NCI-H1105 treated with DMSO at 0.1 percent for 48 hours (cell line): ENCODE measurements at places on chromosomes 1 and 21.

- no peak for DNase-seq
Measured at GRCh38 chr1:33433509-33434362, 2.8 kb upstream of the PHC2 start.

DNA sequence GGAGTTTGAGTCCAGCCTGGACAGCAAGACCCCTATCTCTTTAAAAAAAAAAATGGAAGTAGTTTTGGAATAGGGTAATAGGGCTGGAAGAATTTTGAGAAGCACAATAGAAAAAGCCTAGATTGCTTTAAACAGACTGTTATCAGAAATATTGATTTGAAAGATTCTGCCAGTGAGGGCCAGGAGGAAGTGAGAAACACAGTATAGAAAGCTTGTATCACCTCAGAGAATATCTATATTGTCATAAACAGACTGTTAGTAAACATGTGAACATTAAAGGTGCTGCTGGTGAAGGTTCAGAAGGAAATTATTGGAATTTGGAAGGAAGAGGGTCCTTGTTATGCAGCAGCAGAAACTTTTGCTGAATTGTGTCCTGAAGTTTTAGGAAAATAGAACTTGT is 24.8 kb upstream of the PSEN2 start:
- DNase-seq = no peak

DNA sequence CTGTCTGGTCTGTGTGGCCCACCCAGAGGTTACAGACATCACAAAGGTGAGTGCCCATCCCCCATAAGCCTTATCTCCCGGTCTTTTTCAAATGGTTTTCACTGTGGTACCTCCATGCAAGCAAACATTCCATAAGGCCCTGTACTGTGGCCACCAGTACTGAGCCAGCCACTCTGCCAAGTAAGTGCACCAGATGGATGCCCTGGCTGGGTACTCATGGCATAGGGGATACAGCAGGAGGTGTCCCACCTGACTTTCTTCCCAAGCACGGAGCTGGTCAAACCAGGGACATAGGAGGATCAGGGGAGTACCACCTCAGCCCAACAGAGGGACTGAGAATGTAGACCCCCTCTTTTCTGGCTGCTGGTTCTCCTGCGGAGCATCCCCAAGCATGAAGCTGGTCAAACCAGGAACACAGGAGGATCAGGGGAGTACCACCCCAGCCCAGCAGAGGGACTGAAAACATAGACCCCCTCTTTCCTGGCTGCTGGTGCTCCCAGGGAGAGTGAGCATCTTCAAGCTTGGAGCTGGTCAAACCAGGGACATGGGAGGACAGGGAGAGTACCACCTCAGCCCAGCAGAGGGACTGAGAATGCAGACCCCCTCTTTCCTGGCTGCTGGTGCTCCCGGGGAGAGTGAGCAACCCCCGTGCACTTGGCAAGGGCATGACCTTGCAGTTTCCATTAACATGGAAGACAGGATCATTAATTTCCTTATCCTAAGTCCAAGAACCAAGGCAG is 81.8 kb upstream of the KLHDC7A start:
- DNase-seq = no peak

DNA sequence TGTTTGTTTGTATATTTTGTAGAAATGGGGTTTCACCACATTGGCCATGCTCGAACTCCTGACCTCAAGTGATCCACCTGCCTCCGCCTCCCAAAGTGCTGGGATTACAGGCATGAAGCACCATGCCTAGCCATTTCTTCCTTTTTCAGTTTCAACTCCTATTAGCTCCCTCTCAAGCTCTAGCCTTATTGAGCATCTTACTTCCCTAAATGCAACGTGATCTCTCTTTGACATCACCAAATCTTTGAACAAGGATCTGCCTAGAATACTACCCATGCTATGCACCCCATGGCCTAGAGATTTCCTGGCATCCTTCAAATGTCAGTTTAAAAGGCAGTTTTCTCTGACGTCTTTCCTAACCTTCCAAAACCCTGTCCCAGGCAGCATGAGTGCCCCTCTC is 91.1 kb upstream of the NR5A2 start:
- DNase-seq = no peak

DNA sequence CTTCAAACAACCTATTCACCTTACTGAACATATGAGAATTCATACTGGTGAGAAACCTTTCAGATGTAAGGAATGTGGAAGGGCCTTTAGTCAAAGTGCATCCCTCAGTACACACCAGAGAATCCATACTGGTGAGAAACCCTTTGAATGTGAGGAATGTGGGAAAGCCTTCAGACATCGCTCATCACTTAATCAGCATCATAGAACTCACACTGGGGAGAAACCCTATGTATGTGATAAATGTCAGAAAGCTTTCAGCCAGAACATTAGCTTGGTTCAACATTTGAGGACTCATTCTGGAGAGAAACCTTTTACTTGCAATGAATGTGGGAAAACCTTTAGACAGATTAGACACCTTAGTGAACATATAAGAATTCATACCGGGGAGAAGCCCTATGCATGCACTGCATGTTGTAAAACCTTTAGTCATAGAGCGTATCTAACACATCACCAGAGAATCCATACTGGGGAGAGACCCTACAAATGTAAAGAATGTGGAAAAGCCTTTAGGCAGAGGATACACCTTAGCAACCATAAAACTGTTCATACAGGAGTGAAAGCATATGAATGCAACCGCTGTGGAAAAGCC is 13.2 kb upstream of the EXO5 start:
- DNase-seq = no peak

DNA sequence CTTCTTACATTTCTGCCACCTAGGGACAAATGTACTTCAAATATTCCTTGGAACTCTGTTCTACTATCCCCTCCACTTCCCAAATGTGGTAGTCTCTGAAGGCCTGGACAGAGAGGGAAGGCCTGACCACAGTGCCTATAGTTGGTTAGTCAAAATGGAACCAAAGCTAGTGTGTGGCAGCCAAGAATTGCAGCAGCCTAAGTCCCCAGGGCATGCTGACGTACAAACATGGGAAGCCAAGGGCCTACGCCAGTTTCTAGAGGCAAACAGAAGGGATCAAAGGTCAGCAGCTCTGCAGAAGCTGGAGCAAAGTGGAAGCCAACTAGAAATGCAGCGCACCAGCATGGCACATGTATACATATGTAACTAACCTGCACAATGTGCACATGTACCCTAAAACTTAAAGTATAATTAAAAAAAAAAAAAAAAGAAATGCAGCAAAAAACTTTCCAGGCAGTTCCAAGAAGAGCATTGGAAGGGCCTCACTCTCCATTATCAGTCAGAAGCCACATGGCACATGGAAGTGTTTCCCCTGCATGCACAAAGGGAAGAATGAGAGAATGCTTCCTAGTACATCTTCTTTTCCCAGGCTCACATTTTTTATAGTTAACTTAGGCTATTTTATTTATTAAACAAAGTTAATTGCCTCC is 39.4 kb upstream of the GADD45A start:
- DNase-seq = no peak

DNA sequence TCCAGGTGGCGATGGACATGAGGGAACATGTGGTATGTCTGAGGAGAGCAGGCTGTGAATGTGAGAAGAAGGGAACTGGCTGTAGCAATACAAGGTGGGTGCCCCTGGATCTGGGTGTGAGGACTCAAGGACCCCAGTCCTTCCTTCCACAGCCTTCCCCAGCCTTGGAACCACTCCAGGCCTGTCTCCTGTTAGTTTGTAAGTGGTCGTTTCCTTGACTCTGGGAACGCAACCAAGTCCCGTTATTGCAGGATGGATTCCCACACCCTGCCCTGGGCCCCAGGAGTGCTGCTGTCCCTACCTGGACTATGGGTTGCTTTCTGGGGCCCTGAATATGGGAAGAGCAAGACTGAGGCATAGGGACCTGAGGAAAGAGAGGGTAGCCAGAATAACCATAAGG is 47.2 kb upstream of the VANGL1 start:
- DNase-seq = no peak

- no peak for DNase-seq
Measured at GRCh38 chr1:45442272-45442671, 48.7 kb downstream of the TESK2 start.

DNA sequence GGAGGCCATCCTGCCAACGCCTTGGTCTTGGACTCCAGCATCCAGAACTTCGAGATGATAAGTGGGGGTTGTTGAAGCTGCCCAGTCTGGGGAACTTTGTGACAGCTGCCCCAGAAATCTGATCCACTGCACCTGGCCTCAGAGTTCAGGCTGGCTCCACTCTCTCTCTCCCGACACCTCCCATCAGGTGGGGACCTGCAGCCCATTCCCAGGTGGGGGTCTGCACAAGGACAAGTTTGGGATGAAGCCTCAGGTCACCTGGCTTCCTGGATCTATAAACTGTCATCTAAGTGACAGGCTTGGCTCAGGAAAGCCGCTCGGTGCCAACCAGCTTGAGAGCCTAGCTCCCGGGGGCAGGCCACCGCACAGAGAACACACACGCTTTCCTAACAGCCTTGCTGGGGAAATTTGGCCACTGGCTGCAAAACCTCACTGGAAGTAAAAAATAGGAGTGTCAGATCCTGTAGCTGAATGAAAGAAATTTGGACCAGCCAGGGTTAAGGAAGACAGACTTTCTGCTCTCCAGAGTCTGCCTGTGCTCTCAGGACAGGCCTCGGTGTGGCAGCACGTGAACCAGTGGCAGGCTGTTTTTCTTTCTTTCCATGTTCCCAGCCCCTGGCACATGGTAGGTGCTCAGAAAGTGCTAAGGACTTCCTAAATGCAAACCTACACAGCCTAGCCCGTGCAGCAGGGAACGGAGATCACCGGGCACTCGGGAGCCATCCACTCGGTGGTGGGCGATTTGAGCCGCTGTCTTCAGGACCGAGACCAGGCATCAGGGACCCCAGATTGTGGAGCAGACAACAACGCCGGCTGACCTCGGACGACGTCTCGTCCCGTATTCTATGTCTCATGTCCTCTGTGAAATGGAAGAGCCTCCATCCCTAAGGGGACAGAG is 42.6 kb upstream of the LBR start:
- DNase-seq = no peak

DNA sequence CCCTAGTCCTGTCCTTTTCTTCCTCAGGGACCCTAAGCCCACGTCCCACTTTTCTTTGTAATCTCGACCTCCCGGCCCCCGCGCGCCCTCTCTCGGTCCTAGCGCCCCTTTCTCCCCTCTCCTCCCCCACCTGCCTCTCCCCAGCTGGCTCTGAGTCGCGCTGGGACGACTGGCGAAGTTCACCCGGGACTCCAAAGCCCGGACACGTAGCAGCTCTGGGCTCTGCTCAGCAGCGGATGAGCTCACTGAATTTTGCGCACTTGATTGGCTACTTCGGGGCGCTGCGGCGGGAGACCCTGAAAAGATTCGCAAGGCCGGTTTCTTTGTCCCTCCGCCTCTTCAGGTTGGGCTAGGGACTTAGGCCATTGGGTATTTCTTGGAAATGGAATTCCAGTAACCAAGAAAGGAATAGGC is 16.3 kb upstream of the ACKR1 start:
- peak; percentile 76 for DNase-seq

- DNase-seq = no peak
Measured at GRCh38 chr21:34126269-34126668, 52.9 kb downstream of the MRPS6 start.

DNA sequence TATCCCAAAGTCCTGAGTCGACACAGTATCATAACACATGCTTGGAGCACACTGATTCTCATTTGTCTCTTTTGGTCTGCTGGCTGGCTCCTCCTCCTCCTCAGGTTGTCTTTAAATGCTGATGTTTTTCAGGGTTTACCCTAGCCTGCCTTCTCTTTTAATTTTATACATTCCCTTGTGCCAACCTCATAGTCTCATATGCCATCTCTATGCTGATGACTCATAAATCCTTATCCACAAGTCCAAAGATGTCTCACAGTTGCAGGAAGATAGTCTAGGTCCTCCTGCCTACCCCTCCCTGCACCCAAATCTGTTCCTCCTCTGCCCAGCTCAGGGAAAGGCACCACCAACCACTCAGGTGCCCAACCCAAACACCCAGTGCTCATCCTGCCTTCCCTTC is 108.3 kb downstream of the SIPA1L2 start:
- DNase-seq = no peak

DNA sequence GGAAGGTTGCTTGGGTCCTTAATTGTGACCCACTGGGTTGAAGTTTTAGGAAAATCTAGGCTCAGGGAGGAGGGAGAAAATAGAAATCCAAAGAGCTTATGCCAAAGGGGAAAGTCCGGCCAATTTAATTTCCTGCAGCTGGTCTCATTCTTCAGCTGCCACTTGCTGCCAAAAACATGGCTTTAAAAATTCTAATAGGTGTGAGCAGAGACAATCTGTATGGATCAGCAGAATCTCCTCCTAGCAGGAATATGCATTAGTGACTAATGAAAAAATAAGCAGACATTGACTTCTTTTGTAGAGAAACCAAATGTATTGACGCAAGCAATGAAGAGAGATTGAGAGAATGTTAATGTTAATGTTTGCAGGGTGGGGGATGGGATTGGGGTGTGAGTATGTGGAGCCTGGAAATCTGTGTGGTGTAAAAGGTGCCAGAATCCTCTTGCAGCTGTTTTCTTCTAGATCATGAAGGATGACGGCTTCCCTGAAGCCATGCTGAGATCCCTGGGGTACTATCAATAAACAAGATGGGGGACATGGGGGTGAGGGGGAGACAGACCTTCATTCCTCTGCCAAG is 35.3 kb downstream of the VWA5B1 start:
- DNase-seq = peak; percentile 18

GRCh38 chr1:15245593-15246360 is 1.2 kb upstream of the FHAD1 start:
- no peak for DNase-seq

DNA sequence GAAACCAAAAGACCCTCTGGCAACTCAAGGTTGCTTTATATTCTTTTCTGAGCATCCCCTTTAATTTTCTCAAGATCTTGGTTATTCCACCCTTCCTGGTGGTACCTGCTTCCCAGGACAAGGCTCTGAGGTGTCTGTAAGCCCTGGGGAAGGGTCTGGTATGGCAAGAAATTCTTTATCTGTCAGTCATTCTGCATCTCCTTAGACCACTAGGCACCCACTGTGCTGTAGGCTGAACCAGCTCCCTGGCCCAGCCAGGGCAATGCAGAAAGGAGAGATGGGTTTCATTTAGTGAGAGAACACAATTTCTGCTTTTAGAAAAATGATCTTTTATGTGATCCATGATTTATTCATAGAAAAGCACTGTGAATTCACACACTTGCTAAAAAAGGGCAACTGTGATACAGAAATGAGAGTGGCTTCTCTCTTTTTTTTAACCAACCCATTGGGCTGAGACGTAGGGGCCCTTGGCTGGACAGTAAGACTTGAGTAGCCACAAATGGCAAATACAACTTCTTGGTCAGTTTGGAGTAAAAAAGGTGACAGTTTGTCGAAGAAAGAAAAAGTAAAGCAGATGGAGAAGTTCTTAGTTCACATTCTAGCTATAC is 4.1 kb downstream of the UROD start:
- no peak for DNase-seq

DNA sequence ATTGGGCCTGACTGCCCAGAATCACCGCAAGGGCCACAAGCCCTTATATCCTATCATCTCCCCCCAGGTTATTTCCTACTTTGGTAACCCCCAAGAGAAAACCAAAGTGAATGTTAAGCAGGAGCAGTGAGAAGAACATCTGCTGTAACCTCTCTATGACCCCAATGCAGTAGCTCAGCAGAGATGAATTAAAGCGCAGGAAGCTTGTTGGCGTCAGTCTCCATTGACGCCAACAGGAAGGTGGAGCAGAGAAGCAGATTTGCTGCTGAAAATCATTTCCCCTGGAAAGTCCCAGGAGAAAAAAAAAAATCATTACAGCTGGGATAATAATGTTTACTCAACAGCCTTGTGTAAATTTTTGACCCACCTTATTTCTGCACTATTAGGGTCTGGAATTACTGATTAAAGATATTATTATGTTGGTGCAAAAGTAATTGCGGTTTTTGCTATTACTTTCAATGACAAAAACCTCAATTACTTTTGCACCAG is 33.2 kb upstream of the FAM163A start:
- no peak for DNase-seq

GRCh38 chr21:39088831-39089380 is 94.3 kb downstream of the PSMG1 start:
- no peak for DNase-seq
